Activated CD8-positive, alpha-beta memory T cell treated with anti-CD3 and anti-CD28 coated beads for 1 hour (primary cell): ENCODE measurements at places on chromosomes 1 and 21.
A peak's percentile ranks its signal among the peaks of the same experiment; 100 is the strongest.

DNA sequence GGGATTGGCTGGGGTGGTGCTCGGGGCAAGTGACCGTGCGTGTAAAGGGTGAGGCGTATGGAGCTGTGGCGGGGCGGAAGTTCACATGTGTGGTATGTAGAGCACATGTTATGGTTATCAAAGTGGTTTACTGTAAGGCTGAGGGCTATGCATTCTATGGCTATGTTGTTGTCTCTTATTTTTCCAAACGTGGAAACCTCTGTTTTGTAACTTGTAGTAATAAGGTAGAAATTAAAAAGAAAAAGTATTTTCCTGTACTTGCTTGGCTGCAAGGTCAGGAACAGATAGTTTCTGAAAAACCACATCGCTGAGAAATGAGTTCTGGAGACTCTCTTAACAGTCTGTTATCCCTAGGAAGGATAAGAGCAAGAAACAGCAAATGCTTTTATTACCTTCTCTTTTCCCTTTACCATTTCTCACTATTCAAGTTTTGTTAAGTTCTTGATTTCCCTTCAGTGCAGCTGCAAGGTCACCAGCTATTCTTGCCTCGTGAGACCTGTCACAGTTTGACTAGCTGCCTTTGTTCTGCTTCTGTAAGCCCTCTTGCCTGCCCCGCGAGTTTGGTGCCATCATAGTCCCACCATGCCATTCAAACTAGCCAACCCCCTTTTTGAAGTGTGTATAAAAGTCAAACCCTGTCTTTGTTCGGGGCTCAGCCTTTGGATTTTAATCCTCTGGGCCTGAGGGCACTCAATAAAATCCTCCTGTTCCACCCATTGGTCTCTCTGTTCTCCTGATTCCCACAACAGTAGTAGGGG is 9.5 kb downstream of the RNU1-2 start:
- no peak for DNase-seq

- DNase-seq = no peak
Measured at GRCh38 chr21:37767984-37768383, 148.3 kb downstream of the KCNJ6 start.

GRCh38 chr1:36612881-36613280 is 130.2 kb upstream of the CSF3R start:
- no peak for DNase-seq

DNA sequence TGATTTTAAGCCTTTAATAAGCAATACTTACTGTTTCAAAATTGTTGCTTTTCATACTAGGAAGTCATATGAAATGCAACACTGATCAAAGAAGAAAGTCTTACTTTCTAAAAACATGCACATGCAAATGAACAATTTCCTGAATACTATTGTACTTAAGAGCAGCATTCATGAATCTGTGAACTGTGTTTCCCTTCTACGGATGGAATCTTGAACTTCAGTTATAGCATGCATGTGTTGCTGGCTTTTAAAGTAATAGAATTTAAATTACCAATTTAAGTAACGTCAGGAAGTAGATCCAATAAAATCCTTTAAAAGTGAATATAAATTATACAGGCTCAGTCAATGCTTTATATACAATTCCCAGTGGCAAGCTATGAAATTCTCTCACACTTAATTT is 348.9 kb downstream of the KCNT2 start:
- no peak for DNase-seq

DNA sequence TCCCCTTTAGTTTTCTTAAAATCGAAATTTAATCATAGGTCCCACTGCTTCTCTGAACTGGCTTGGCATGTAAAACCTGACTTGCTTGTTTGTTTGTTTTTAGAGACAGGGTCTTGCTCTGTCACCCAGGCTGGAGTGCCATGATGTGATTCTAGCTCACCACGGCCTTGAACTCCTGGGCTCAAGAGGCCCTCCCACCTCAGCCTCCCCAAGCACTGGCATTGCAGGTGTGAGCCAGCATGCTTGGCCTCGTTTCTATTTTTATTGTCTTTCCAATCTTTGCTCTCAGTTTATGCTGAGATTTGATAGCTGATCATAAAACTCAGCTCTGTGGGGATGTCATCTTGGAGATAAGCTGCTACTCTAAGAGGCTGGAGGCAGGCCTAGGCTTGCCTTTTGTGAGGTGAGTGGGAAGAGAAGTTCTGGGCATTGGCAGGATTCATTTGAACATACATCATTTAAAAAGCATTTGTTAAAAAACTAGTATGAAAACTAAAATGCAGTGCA is 51.5 kb upstream of the GCLM start:
- DNase-seq = no peak

DNA sequence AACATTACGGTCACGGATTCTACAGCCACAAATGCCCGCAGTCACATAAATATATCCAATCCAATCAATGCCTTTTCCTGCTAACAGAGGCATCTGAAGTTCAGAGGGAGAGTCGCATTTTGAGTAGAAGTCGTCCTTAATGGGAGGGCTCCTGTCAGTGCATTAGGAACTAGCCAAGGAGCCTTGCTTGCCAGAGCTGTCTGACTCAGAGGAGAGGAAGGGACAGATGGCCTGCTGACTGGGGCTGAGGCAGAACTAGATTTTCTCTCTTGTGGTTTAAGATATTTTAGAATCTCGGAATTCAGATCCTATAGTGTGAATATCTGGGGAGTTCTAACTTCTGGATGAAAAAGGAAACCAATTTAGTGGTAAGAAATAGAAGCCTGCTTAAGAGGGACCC is 10.6 kb downstream of the XKR8 start:
- DNase-seq = no peak

DNA sequence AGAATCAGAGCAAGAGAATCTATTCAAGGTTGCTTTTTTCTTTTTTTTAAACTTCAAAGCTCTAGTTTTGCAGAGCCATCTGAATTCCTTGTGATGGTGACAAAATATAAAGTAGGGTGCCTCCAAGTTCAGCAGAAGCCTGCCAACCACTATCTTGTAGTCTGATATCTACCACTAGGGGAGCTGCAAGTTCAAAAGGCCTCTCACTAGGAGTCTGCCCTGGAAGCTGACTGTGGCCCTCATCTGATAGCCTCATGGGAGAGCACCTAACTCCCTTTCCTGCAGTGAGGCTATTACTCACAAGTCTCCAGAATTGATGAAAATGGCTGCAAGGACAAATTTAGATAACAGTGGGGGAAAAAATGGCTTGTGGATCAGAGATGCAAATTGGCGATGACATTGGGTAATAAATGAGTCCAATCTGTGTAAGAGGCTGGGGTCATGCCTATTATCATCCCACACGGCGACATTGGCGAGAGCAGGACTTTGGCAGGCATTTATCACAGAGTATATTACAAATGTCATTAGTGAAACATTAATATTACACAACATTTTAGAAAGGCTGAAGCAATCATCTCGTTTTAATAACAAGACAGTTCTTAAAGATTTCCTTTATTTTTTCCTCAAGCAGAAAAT is 10.7 kb upstream of the ZP4 start:
- no peak for DNase-seq

- no peak for DNase-seq
Measured at GRCh38 chr1:206133751-206134415, 16.7 kb upstream of the AVPR1B start.

GRCh38 chr1:7171574-7171973 is 386.3 kb downstream of the CAMTA1 start:
- DNase-seq = no peak

DNA sequence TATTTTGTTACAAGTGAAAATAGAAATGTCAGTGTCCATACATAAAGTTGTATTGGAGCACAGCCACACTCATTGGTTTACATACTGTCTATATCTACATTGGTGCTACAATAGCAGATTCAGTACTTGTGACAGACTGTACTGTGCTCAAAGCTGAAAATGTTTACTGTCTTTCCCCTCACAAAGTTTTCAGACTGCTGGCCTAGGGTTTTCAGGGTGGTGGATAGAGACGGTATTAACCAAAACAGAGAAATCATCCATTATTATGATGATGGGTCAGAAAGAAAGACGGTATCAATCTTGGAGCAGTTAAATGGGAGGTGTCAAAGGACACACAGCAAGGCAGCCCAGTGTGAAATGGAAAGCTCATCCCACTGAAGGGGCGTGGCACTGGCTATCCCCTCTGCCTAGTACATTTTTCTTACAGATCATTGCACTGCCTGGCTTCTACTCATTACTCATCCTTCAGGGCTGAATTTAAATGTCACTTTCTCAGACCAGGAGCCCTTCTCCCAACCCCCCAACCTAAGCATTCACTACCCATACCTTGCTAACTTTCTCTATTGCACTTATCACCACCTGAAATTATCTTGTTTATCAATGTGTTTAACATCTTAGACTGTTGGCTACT is 10.2 kb downstream of the JAK1 start:
- DNase-seq = no peak

- DNase-seq = no peak
Measured at GRCh38 chr1:6554907-6555778, at the start of gene TAS1R1. TAS1R1 (plus strand) TSS chr1:6555307; CDS start chr1:6555374, 67 bp downstream.

DNA sequence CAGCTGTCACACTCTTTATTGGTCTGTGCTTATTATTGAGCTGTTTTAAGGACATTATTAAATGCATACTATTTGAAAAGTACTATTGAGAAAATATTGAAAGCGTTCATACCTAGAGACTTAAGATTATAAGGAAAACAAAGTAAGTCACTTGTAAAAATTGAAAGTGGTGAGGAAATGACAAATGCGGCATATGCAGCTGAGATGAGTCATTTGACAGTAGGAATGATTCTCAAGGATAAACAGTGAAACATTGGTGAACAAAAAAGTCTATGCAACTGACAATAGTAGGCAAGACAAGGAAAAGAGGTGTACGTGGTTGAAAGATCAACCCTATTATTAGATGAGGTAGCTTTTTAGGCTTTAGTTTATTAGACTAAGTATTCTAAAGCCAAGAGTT is 82.6 kb upstream of the MAP10 start:
- no peak for DNase-seq

DNA sequence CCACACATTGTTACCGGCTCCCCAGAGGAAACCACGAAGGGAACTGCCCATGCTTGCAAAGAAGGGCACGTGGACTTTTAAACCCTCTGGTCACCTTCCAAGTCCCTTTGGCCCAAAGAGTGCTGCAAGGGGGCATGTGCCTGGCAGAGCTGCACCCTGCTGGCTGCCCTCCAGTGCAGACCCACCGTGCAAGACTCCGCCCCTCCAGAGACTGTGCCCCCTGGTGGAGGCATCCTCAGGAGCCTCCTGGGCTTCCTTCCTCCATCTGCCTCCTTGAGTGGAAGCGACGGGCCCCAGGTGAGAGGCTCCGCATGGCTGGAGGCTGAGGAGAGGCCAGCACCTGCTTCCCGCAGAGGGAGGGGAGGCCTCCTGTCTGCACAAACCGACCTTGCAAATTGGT is 100.6 kb downstream of the CRYAA start:
- DNase-seq = peak; percentile 22

GRCh38 chr1:165254376-165254775 is 102.1 kb downstream of the LMX1A start:
- DNase-seq = no peak

DNA sequence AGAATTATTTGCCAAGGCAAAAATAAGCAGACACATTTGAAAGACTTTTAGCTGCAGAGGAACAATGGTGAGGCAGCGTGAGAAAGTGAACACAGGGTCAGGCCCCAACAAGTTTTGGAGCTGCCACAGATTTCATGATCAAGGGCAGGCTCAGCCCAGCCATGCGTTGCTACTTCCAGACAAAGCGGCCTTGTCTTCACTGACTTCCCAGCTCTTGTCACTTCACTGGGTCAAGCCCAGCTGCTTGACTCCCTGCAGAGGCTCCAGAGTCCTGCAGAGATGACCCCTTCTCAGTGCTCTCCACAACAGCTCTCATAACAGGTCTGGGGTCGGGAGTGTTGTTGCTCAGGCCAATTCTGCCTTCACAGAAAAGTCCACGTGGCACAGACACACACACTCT is 35.8 kb downstream of the HHAT start:
- DNase-seq = no peak

GRCh38 chr1:193555662-193556441 is 369.4 kb upstream of the B3GALT2 start:
- no peak for DNase-seq

DNA sequence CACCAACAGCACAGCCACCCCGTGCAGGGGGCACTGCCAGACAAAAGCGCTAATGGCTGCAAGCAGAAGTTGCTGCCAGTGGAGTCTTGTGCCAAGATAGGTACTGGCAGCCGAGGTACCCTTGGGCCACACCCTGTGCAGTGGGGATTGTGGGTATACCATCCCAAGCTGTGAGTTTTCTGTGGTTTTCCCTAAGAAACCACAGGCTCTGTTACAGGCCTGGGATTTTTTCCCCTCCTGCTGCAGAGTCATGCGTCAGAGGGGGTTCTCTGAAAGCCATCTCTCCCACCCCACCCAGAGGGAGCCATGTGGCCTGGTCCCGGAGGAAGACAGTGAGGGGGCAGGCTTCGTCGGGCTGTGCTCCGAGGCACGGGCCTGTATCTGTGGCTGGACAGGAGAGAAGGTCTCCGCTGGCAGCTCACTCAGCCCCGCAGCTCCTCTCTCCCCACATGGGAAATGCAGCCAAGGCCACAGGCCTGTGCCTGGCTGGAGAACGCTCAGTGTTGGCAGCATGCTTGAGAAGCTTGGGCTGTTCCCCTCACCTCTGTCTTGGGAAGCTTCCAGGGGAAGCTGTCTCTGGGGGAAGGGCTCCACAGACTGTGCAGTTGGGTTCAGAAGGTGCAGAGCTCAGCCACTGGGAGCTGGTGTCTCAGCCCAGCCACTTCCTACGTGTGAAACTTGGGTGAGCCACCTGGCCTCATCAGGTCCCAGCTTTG is 42.5 kb downstream of the NEK2 start:
- DNase-seq = no peak

DNA sequence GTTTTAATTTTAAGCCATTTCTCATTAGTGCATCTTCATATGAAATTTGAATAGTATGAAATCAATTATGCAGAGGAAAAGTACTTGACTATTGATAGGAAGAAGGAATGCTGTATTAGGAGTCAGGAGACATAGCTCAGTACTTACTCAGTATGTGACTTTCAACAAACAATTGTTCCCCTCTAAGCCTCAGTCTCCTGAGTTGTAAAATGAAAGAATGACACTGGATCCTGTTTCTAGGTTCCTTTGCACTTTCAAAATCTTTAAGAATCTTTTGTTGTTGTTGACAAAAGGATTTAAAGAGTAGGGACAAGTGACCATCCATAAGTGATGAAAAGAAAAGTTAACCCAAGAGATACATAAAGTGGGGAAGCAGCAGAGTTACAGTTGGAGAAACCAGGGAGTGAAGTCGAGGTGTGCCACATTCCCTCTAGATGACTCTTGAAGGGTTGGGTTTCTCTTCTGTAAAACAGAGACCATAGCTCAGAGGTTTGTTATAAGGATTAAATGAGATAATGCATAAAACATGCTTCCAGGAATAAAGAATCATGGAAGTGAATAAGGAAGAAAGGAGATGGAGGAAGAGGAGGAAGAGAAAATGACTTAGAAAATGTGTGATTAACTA is 105.7 kb upstream of the KCNJ15 start:
- DNase-seq = no peak

- no peak for DNase-seq
Measured at GRCh38 chr1:30038134-30039025, 685.0 kb downstream of the MATN1 start.

DNA sequence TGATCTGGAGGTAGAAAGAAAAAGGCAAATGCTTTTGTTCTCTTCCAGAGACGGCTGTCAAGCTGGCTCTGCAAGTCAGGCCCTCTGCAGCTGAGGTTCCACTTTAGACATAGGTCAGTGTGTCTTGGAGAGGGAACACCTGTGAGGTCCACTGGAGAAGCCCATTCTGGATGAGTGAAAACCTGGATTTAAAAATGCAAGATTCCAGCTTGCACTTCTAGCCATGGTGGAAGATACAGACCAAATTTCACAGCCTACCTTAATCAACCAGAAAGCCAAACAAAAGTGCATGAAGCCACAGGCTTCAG is 35.0 kb downstream of the AGPAT3 start:
- DNase-seq = no peak
